ENCODE measurements at places on chromosomes 12 and 14. TPM values are rescaled to one million over a fixed set of nuclear protein-coding genes. Genes with fewer than 3 reads are reported as not detected.

GRCh38 chr12:43159506-43159905 lies 392.5 kb downstream of the ADAMTS20 start:
- no peak for DNase-seq

Gene CACNA2D4
- total RNA-seq: 5.9 TPM

Gene AMDHD1
- total RNA-seq: 0.76 TPM

DNA sequence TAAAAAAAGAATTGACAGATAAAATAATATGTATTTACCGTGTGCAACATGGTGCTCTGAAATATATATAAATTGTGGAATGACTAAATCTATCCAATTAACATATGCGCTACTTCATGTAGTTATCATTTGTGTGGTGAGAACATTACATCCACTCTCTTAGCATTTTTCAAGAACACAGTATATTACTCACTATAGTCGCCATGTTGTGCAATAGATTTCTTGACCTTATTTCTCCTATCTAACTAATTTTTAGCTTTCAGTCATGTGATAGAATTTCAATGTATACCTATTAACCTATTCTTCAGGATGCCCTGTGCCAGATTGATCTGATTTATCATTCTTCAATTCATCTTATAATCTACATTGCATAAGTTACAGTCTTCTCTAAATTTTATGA lies 178.6 kb downstream of the BCAT1 start:
- DNase-seq: no peak

Gene MUCL1
- total RNA-seq: not detected

Gene ACOT4
- 0.49 TPM for total RNA-seq

- DNase-seq: no peak
These were observed 12.0 kb downstream of the CFAP73 start for GRCh38 chr12:113161415-113162016.

GRCh38 chr12:81123611-81124010 lies 45.7 kb downstream of the ACSS3 start:
- DNase-seq: no peak

Gene KRT82
- total RNA-seq: not detected

Gene CEBPE
- total RNA-seq: 0.31 TPM

DNA sequence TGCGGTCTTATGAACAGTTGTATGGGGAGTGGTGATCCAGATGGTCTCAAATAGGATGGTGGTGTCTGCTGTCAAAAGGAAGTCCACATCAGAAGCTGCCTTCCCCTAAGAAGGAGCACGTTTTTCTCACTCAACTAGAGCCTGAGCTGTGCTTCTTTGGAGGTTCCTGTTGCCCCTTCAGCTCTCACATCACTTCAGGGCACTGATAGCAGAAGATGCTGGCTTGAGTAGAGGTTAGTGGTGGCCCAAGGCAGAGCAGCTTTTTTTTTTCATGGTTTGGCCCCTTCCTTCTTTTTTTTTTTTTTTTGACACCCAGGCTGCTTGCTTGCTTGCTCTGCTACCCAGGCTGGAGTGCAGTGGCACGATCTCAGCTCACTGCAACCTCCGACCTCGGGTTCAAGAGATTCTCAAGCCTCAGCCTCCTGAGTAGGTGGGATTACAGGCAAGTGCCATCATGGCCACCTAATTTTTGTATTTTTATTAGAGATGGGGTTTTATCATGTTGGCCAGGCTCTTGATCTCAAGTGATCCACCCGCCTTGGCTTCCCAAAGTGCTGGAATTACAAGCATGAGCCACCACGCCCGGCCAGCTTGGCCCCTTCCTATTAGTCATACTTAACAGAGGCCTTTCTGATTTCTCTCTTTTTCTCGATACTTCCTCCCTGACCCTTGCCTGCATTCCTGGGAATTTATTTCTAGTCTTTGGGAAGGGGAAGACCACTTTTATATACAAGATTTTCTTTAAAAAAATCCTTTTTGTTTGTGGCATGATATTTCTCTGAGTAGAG lies 31.6 kb downstream of the KLRD1 start:
- DNase-seq: no peak

Gene TAS2R50
- 2.7 TPM for total RNA-seq

Gene ERBB3
- total RNA-seq: 159 TPM

DNA sequence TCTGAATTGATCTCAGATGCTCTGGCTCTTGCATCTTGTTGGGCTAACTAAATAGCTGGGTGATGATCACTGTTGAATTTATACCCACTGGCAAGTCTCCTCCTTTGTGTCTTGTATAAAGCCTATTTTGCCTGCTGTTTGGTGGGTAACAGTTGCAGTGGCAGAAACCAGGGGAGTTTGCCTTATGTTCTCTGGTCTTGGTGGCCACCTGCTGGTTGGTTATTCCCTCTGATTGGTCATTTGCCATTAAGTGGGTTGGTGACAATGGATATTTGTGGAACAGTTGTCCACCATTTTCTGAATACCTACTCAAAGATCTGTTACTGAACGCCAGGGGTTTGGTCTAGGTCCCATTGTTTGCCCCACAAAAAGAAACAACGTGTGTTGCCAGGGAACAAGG lies 52.1 kb downstream of the AVPR1A start:
- no peak for DNase-seq

GRCh38 chr12:108804271-108804953 lies 53.0 kb downstream of the SSH1 start:
- no peak for DNase-seq

DNA sequence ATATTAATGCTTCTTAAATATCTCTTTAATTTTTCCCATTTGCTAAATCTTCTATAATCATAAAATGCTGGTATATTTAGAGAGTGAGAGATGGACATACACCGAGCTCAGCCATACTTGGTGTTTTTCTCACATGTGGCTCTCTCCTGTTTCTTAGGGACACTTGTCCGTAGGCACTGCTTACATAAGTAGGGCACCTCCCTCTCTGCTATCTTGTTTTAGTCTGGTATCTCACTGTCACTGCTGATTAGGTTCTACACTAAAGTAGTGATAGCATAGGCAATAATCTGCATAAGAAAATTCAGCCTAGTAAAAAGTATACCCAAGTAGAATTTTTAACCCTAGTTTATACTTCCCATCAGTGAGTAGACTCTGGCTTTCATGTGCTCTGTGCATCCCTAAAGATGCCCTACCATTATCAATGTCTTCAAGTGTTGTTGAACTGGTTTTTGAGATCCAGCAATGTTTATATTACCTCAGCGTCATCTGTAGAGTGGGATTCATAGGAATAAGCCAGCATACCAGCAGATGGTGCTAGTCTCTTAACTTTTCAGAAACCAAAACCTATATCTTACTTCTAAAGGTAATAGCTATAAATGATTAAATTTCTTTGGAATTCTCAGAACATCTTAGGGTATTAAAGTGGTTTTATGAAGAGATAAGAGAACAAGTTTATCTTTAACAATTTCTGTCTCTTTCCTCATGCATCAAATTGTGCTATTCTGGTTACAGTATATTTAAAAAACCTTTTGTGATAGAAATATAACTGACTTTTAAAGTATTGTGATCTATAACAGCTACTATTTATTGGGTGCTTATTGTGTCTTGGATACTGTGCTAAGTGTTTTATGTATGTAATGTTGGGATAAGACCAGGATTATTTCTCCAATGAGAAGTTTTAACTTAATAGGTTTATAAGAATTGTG lies 32.9 kb downstream of the ARID2 start:
- no peak for DNase-seq

DNA sequence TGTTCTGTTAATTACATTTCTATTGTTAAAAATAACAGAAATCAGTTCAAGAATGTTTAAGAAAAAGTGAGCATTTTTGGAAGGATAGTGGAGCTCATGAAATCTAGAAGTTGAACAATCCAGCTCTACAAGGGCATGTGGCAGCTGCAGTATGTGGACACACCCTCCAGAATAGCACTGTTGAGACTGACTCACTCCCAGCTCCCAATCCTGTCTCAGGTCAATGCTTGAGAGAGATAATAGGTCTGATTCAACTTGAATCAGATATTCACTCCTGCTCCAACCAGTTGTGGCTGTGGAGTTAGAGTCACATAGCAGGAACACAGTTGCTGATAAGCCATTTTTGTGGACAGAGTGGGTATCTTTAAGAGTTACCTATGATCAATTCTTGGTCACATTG lies 113.0 kb upstream of the NTF3 start:
- no peak for DNase-seq

DNA sequence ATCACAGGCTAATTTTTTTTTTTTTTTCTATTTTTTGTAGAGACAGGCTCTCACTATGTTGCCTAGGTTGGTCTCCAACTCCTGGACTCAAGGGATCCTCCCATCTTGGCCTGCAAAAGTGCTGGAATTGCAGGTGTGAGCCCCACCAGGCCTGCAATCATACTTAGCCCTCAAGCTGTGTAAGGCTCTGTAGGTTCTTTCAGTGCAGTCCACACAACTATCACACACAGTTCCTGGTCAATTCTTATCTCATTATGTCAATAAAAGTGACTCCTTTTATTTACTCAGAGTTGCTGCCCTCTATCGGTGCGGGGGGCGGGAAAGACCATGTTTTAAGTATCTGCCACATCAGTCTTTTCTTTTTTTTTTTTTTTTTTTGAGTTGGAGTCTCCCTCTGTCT lies 29.0 kb downstream of the SLC2A3 start:
- no peak for DNase-seq

Gene MYO1A
- 0.36 TPM for total RNA-seq

GRCh38 chr12:113555226-113555625 lies 83.6 kb upstream of the LHX5 start:
- no peak for DNase-seq
